ENCODE measurements at places on chromosomes 16 and 17. TPM values are rescaled to one million over a fixed set of nuclear protein-coding genes. Genes with fewer than 3 reads are reported as not detected.

The PTGES3L gene
- total RNA-seq, result 2.7 TPM

The CDH8 gene
- 0.87 TPM for total RNA-seq

The EPOP gene
- 6.2 TPM for total RNA-seq

The HP gene
- total RNA-seq, result 1.6 TPM

GRCh38 chr16:19860166-19861041 is 24.2 kb downstream of the GPRC5B start:
- DNase-seq, result peak; percentile 73

- DNase-seq, result no peak
These were observed 5.0 kb downstream of the FHOD1 start for GRCh38 chr16:67242138-67242730.

GRCh38 chr16:50245417-50246298 is 20.7 kb upstream of the ADCY7 start:
- peak; percentile 87 for DNase-seq

- no peak for DNase-seq
These were observed 3.7 kb downstream of the BCL6B start for GRCh38 chr17:7026471-7027115.

DNA sequence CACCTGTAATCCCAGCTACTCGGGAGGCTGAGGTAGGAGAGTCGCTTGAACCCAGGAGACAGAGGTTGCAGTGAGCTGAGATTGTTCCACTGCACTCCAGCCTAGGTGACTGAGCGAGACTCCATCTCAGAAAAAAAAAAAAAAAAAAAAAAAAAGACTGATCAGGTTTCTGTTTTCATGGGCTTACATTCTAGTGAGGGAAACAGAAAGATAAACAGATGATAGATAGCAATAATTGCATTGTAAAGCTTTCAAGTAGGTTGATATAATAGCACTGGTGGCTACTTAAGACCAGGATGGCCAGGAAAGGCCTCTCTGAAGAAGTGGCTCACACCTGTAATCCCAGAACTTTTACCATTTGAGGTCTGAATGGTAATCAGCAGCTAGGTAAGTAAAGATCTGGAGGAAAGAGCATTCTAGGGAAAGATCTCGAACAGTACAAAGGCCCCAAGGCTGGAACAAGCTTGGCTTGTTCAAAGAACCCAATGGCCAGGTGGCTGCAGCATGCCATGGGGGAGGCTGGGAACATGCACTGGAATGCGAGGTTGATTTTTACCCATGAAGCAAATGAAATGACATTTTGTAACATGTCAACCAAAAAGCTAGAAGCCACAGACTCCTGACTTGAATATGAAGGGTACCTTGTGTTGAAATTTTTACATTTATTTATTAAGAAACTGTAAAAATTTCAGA is 108.3 kb upstream of the DHX40 start:
- DNase-seq, result no peak

DNA sequence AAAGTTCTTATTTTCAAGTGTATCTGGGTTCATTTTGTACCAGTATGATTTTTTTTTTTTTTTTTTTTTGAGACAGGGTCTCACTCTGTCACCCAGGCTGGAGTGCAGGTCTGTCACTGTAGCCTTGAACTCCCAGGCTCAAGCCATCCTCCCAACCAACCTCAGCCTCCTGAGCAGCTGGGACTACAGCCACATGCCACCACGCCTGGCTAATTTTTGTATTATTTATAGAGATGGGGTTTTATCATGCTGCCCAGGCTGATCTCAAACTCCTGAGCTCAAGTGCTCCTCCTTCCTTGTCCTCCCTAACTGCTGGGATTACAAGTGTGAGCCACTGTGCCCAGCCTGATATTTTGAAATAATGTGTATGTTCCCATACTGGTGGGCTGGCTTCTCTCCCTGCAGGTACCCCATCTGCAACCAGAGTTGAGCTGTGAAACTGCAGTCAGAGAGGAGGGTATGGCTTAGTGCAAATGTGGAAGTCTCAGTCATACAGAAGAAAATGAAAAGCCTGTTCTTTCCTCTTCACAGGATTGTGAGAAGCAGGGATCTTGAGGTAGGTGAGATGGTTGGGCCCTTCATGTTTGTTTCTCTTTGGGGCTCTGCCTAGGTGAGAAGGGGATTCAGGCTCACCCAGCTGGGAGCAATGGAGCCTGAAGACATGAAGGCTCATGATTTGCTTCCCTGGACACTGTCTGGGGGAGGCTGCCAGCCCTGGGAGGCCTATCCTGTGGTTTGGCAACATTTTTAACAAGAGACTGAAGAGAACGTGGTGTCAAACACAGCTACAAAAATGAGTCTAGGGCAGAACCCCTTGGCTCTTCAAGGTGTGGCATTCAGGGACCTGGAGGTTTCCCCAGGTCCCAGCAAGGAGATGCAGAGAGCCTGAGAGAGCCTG is 41.3 kb upstream of the SIAH1 start:
- DNase-seq, result no peak

- no peak for DNase-seq
These were observed 541 bp downstream of the ZNF18 start for GRCh38 chr17:11996722-11997146.

Measured in H7 (cell line).